Stimulated activated CD8-positive, alpha-beta memory T cell treated with anti-CD3 and anti-CD28 coated beads, Interleukin-2, amount 100 ng/mL, for 1 hour (primary cell): ENCODE measurements at places on chromosomes 12 and 14.

GRCh38 chr12:92899386-92900001, 29.6 kb downstream of the EEA1 start:
- no peak for DNase-seq

DNA sequence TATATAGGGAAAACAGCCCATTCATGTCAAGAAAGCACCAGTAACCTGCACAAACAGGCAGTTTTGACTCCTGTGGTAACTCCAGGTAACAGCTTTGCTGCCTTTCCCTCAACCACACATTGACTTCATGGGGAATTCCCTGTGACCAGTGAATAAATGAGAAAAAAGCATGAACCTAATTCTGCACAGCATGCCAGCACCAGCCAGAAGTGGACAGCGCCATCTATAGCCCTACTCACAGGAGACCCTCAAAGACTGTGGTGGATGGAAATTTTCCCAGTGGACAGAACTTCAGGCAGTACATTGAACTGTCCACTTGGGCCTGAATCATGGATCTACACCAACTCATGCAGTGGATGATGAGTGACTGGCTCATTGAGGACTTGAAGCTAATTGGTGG, 152.1 kb downstream of the SLC8A3 start:
- DNase-seq: no peak

DNA sequence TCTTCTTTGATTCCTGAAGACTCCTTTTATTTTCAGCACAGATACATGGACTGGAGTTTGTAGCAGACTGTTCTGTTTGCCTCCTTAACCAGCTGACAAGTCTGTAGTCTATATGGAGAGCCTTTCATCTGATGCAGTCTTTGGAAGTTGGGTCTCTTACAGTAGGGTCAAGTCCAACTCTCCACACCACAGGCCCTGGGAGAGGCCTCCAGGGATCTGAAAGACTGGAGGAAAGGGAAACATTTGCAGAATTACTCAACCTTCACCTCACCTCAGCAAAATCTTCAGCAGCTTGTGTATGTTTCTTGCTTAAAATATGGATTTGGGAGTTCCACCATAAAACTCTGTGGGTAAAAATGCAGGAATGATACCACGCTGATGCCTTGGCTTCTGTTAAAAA, 188.4 kb downstream of the MSRB3 start:
- DNase-seq: no peak

DNA sequence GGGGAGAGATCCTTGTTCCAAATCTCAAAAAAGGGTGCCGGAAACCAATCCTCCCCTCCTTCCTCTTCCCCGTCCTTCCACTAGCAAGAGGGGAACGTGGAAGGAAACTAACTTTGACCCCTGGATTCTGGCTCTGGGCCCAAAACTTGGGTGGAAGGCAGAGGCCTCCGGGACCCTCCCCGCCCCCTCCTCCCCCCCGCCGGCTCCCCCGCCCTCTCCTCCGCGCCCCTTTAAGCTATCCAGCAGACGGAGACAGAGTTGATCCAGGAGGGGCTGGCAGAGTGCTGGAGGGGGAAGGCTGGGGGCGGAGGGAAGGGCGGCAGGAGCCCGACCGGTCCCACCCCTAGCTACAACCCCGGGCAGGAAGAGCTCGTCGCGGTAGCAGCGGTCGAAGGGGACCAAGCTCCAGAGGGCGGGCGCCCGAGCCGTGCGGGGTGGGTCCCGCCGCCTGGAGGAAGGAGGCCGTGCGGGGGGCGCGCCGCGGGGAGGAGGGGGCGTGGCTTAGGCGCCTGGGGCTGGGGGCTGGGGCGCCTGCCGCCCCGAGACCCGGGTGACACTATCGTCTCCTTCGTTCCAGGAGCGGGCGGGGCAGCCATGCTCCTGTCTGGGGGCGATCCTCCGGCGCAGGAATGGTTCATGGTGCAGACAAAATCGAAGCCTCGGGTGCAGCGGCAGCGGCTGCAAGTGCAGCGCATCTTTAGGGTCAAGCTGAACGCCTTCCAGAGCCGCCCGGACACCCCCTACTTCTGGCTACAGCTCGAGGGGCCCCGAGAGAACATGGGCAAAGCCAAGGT, at the start of gene NYNRIN:
Gene NYNRIN, plus strand, starts transcription at position 351 of the 794 bp plus-strand sequence. Its CDS starts 244 bp downstream, at position 595.
- peak; percentile 2 for DNase-seq

GRCh38 chr14:55348766-55349453, 62.7 kb downstream of the ATG14 start:
- no peak for DNase-seq

DNA sequence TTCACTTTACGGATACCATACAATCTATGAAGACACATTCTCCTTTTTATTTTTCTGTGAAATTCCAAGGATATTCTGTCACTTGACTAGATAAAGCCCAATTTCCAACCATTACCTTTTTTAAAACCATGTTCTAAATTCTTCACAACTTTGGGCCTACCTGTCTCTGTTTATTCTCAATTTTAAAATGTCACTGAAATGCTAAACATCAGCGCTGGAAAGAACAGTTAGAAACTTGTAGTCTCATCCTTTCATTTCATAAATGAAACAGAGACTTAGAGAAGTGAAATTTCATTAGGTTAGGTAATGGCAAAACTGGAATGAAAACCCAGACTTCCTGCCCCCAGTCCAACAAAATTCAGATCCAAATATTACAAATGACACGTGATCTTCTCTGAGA, 396.2 kb downstream of the CCDC91 start:
- no peak for DNase-seq

DNA sequence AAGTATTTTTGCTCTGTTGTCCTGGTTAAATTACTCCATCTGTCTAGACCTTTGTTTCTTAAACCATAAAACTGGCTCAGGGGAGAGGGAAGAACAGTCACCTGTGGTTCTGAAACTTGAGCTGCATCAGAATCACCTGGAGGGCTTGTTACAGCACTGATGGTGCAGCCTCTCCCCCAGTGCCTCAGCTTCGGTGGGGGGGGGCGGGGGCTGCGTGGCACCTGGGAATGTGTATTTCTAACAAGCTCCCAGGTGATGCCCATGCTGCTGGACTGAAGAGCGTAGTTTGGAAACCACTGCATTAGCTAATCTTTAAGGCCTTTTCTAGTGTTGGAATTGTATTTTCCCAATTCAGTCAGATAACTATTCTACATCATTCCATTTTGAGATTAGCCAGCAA, 42.7 kb downstream of the GPHB5 start:
- no peak for DNase-seq

- DNase-seq: no peak
Measured at GRCh38 chr14:92493492-92493891, 20.1 kb upstream of the RIN3 start.

DNA sequence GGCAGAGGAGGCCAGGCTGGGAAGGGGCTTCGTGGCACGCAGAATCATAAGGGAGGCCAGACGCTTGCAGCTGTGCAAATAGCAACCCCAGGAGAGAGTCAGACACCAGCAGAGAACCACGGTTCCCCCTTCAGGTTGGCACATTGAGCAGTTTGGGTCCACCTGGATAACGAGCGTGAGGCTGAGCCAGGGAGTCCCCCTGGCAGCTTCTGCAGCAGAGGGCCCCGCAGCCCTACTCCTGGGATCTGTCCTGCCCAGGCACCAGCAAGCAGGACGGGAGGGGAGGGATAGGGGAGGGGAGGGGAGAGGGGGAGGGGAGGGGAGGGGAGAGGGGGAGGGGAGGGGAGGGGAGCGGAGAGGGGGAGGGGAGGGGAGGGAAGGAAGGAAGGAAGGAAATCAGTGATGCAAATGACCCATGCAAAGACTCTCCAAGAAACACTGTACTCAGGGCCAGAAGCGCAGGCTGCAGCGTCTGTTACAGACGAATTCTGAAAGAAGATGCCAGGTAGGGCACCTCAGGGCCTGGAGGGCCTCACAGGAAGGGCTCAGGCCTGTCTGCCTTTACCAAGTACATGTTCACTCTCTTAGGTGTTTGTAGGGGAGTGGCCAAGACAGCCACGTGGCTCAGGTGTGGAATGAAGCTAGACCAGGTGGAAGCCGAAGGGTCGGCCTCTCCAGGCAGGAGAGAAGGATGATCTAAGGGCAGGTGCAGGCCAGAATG, 32.3 kb upstream of the MMP17 start:
- no peak for DNase-seq

DNA sequence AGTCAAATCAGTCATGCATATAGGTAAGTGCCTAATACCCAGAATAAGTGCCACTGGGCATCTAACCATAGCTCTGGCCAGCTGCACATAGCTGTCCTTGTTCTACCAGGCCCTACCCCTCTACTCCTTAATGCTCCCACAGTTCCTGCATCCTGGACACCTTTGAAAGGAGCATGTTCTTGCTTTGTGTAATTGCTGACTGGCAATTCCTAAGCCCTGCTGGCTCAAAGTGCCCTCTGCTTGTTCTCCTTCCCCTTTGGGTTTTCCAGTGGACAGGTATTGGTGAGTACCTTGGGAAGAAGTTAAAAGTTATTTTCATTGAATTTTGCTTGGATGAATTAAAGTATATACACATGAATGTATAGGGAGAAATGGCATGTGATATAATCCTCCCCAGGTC, 516.4 kb downstream of the ETNK1 start:
- DNase-seq: no peak

GRCh38 chr14:61444215-61444768, 122.9 kb downstream of the PRKCH start:
- peak; percentile 47 for DNase-seq

DNA sequence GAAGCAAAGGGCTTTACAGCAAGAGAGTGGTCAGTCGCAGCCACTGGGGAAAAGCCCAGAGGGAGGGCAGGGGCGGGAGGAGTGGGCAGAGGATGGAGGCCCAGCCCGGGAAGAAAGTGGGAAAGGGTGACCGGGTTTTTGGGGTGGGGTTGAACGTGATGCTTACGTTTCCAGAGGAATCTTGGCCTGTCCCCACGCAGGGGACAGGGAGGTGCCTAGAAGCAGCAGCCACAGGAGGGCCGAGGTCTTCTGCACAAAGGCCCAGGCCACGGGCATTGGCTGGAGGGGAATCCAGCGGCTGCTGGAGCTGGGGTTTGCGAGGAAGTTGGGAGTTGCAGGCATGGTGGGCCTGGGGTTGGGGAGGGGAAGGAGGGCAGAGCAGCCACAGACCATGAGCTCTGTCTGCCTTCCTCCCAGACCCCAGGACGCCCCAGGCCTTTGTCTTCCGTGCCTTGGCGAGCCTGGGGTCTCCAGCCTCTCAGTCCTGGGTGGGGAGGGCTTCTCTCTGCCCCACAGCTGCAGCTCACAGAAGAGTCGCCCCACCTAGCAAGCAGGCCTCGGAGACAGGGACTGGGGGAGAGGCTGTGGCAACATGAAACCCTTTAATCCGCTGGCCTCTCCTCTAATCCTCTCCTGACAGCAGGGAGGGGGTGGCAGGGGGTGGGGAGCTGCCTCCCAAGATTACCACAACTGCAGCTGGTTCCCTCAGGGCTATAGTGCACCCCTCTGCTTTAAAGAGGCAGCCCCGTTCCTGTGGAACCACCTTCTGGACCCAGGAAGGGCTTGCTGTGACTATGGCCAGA, at the start of gene CACNA2D4:
Gene CACNA2D4, minus strand, starts transcription at position 572 of the 803 bp plus-strand sequence. Its CDS starts 179 bp downstream, at position 393.
- DNase-seq: no peak

DNA sequence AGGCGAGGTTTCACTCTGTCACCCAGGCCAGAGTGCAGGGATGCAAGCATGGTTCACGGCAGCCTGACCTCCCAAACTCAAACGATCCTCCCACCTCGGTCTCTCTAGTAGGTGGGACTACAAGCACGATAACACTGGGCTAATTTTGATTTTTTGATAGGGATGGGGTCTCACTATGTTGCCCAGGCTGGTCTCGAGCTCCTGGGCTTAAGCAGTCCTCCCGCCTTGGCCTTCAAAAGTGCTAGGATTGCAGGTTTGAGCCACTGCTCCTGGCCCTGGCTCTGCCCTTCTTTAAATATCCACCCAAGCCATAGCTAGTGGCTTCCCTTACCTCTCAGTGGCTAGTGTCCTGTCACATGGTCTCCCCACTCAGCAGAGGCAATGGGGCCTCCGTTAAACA, 17.8 kb downstream of the SFSWAP start:
- no peak for DNase-seq

DNA sequence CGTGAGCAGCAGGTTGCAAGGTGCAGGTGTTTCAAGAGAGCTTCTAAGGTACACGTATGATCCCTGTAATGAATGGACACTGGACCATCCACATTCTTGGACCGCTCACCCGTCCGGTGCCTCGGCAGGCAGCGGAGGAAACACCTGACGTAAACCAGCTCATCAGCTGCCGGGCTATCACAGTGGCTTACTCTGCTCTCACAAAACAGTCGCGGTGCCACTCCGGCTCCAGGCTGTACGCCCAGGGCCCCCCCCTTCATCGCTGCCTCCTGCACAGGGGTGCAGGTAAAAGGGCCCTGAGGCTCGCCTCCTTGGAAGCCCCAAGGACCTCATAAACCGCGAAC, 436 bp downstream of the VPS33A start:
- no peak for DNase-seq

- no peak for DNase-seq
Measured at GRCh38 chr12:113007166-113007565, 28.8 kb downstream of the OAS2 start.

GRCh38 chr12:27133022-27133590, 50.7 kb upstream of the C12orf71 start:
- no peak for DNase-seq

- DNase-seq: no peak
Measured at GRCh38 chr12:115709540-115710011, 567.9 kb downstream of the MED13L start.

GRCh38 chr14:96909841-96910364, 112.7 kb downstream of the VRK1 start:
- no peak for DNase-seq

DNA sequence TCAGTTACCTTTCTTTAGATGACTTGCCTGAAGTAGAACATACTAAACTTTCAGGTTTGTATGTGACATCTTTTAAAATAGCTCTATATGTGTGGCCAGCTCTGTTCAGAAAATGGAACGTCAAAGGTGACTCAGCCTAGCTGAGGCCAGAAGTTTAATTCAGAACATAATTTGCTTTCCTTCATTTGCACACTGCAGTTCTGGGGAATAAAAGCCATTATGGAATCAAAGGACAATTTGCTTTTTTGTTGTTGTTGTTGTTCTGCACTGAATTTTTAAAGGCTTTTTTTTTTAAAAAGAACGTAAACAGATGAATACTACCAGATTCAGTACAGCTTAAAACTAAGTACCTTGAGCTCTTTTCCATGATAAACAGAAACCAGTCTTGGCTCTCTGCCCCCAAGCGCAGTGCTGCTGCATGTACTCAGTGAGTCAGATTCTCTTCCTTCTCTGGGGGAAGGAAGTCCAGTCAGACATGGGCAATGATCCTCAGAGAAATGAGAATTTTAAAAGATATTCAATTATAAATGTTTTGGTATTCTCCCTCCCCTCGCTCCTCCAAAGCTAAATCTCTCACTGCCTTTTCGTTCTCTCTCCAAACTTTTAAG, 644.2 kb downstream of the NOVA1 start:
- no peak for DNase-seq

DNA sequence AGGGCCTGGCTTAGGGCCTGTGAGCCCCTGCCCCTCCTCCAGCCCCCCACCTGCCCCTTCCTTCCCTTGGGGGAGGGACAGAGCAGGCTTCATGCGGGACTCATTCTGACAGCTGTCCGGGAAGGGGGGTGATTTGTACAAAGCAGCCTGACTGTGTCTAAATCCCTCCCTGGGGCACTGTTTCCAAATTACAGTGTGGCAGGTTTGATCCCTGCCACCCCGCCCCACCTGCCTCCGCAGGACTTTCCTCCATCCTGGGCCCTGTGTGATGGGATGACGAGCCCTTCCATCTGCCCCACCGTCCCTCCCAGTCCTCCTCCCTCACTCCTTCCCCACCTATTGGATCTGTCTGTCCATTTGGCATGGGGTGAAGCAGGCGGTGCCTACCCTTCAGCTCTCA, 363.9 kb downstream of the BCL11B start:
- DNase-seq: no peak

GRCh38 chr12:92055877-92056276, 89.8 kb downstream of the BTG1 start:
- DNase-seq: no peak
